ENCODE measurements at places on chromosomes 5 and 9.

DNA sequence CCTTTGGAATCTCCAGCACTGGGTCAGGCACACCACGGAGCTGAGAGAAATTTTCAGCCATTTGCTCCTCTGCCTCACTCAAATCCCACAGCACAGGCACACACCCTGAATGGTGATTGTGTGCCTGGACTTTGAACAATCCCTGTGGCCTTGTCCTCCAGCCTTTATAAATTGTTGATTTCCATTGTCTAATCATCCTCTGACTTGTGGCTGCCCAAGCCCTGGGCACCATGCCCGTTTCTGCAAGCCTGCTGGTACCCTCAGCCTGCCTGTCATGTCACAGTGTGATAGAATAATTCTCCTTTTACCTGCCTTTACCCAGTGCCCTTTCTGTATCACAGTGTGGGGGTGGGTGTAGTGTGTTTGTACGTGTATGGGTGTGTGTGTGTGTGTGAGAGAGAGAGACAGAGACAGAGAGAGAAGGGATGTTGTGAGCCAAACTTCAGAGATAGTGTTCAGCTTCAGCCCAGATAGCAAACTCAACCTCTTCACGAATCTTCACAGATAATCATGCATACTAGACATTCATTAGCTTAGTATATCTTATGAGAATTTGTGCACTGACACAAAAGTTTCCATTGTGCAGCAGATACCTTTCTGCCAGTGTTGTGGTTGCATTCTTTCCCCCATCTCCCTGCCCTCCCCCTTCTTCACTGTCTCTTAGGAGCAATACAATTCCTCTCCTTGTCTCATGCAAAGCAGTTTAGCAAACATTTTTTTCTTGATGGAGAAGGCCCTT, 27.8 kb upstream of the SLC44A1 start:
- DNase-seq, result no peak

DNA sequence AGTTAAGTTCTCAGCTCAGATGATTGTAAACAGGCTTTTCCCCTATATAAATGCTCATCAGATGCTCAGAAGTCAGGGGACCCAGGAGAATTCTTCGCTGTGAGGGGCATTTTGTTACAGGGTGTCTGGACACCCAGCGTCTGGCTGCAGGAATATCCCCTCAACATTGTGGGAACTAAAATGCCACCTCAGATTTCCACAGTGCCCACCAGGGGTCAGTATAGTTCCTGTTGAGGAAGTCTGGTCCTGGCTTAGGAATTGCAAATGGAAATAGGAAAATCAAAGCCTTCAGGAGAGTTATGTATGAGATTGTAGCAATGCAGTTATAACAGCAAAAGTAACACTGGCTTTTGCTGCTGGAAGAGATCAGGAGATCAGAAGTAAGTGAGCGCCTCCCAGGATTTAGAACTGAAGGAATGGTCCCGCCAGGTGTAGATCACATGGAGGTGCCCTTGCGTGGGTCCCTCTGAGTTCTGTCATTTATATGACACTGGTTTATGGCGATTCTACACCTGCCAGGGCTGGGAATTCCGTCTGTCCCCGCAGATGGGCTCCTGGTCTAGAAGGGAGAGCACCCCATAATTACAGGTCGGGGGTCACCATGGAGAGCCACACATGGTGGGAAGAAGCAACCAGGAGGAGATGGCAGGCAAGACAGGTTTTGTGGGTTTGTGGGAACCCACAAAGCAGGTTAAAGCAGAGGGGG, 47.1 kb upstream of the CTSL start:
- no peak for DNase-seq

GRCh38 chr5:54217826-54218503, 92.4 kb downstream of the ARL15 start:
- no peak for DNase-seq

- DNase-seq, result no peak
Measured at GRCh38 chr9:107603281-107603680, 113.7 kb upstream of the KLF4 start.

DNA sequence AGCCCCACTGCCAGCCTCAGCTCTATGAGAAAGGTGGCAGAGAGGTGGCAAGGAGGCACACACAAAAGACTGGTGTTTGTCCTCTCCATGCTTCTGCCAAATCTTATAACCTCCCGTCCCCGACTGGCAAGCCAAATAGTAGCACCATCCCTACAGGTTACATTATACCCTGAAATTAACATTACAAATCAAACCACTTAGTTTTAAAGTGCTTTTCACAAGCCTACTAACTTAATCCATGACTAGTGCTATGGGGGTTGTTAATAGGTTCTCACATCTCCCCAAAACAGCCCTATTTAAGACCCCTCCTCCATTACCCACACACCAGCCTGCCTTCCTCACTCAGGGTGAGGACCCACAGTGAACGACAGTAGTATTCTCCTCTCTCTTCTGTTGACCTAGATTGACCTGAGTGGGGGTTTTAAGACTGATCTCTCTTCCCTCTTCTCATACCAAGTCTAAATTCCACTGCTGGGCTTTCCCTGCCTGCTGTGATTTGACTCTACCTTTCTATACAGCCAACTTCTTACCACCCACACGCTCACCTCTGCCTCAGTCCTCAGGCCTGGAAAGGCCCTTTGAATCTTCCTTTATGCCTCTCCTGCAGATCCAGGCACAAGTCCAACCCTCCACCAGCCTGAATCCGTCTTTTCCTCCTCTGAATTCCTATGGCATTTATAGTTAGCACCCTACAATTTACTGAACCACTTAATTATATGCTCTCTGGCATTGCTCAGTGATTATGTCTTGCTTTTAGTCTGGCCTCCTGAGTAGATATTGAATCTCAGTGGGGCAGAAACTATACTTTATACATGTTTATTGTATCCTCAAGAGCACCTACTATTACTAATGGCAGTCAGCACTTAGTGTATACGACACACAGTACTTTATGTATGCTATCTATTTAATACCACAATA, 116.1 kb downstream of the TMEM174 start:
- no peak for DNase-seq

GRCh38 chr9:71209890-71210289, 88.5 kb upstream of the TRPM3 start:
- DNase-seq, result no peak

GRCh38 chr5:75550597-75550996, 38.9 kb downstream of the POLK start:
- DNase-seq, result no peak

DNA sequence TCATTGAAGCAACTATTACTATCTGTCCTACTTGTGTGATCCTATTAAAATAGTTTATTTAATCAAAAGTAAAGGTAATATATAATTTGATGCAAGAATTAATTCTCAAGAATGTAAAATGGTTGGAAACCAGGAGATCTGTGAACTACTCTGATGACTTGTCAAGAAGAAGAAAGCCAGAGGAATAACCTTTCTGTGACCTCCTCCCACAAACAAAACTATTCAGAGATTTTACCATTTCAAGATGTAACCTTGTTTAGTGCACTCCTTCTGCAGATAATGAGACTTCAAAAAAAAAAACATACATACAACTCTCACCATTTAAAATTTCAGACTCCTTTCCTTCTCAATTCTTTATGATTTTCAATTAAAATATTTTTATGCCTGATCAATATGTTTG, 79.5 kb downstream of the RFX3 start:
- DNase-seq, result no peak

GRCh38 chr9:21281275-21281674, 23.8 kb downstream of the IFNA5 start:
- no peak for DNase-seq

- DNase-seq, result no peak
Measured at GRCh38 chr5:141003791-141004611, 37.7 kb downstream of the PCDHAC2 start.

DNA sequence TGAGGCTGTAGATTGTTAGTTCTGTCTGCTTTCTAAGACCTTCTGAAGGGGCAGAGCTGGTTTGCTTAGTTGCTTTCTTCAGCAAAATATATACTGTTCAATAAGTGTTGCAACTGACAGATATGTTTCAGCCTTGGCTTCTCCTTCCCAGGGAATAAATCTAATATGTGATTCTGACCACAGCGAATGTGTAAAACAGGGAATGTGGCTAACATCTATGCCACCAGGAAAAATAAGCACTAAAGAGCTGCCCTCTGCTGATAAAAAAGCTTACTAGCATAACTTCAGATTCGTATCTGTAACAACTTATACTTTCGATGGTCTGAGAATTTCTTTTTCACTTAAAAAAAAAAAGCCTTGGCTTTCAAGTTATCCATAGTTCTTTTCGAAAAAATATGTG, 13.0 kb upstream of the OSMR start:
- no peak for DNase-seq

DNA sequence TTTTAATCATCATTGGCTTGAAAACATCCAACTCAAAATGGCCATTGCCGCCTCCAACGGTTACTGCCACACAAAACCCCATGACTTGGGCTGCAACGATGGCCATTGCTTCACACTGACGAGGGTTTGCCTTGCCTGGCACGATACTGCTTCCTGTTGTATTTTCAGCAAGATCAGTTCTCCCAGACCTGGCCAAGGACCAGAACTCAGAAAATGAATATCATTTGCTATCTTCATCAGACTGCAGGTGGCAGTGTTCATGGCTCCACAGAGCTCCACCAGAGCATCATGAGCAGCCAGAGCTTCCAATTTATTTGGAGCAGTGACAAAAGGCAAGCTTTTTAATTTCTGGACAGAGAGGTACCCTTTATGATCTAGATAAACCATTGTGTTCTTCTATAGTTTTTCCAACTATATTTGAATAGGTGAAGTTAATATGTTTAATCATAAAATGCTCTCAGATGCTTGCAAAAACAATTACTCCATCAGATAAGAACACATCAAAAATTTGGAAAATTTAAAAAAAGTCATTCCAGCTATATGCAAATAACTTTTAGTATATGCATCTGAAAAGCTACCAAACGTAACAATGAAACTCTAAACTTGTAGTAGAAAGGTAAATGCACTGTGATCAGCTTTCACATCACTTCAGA, 10.4 kb downstream of the AMACR start:
- DNase-seq, result no peak

DNA sequence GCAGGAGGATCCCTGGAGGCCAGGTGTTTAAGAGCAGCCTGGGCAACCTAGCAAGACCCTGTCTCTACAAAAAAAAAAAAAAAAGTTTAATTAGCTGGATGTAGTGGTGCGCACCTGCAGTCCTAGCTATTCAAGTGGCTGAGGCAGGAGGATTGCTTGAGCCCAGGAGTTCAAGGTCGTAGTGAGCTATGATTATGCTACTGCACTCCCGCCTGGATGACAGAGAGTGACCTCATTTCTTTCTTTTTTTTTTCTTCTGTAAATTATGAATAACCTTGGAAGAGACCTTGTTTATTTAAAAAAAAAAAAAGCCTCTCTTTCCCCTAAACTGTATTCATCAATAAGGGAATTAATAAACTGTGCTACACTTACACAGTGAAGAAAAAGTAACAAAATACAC, 43.6 kb upstream of the SLC30A5 start:
- DNase-seq, result no peak

DNA sequence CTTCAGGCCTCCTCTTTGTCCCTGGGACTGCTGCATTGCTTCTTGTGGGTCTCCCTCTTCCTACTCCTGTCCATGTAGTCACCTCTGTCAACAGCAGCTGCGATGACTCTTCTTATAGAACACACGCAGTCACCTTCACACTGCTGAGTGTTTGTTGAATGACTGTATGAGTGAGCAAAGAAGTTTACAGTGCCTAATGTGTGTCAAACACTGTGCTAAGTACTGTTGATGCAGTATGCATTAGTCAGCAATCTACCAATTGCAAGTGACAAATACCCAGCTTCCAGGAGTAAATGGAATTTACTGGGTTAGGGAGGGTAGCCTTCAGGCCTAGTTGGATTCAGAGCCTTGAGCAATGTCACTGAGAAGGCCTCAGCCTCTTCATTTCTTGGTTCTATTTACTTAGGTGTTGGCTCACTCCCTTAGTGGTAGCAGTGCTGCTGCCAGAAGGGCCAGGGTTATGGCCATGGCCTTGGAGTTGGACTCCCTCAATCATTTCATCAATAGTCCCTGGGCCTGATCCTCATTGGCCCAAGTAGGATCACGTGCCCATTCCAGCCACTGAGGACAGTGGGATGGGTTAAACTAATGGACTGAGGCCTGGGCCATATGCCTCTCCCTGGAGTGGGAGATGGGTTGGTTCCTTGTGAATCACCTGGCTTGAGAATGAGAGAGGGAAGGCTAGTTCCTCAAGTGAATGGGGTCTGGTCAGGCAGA, 93.5 kb downstream of the RGS3 start:
- DNase-seq, result no peak

DNA sequence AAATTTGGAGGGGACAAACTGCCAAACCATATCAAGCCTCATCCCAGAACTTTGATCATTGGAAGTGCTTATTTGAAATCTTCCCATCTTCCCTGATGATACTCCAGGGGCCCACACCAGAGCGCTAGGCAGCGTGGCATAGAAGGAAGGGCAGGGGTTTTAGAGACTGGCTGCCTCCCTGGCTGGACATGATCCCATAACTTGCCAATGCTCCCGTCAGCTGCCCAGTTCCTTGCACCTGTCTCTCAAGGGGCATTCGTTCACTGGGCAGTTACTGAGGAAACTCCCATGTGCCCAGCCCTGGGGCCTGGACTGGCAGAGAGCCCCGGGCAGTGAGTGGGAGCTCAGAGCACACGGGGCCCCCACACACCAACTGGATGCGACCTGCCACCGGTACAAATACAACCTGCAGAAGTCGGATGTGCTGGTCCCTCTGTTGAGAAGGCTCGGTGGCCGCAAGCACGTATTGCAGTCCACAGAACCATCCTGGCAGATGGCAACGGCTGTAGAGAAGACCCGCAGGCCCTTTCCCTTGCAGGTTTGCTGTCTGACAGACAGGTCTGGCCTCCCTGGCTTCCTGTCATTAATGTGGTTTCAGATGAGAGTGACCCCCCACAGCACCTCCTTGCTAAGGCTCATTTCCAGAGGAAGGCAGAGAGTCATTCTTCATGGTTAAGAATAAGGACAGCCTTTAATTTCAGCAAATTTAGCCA, 122.4 kb downstream of the MVB12B start:
- DNase-seq, result no peak

DNA sequence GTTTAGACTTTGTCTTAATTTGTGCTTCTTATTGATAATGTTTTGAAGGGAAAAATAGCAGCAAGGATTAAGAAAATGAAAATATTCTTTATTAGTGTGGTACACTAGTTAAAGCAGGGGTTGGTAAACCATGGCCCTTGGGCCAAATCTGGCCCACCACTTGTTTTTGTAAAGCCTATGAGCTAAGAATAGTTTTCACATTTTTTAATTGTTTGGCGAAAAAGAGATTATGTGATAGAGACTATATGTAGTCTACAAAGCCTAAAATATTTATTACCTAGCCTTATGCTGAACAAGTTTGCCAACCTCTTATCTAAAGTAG, 57.2 kb downstream of the KCNN2 start:
- no peak for DNase-seq

DNA sequence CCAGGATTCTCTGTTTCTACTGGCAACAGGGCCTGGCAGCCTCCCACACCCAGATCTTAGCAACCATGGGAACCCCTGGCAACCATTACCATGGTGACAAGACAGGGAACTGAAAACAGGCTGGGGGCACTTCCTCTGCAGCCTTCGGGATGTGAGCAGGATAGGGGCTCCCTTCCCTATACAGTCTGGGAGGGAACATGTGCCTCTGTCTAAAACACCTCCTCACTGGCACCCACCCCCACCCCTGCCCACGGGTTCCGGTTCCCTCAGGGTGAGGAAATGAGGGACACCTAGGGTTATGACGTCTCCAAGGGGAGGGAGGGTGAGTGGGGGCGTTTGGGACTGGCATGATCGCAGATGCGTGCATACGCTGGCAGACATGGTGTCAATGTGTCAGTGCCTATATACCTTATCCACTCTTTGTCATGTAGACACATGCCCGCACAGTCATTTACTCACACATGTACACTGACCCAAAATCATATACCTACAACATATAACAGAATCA, 3.0 kb upstream of the DNAJB5 start:
- peak; percentile 20 for DNase-seq

Data from SIG-M5 (cell line).